Gastroesophageal sphincter (tissue), 4 donors: ENCODE measurements at places on chromosomes 11 and 22. TPM values are rescaled to one million over a fixed set of nuclear protein-coding genes. Genes with fewer than 3 reads are reported as not detected.

GRCh38 chr11:59660621-59661020 lies 8.2 kb downstream of the PATL1 start:
- no peak for ATAC-seq

GRCh38 chr11:95916049-95916448 lies 7.9 kb downstream of the MTMR2 start:
- ATAC-seq = no peak

DNA sequence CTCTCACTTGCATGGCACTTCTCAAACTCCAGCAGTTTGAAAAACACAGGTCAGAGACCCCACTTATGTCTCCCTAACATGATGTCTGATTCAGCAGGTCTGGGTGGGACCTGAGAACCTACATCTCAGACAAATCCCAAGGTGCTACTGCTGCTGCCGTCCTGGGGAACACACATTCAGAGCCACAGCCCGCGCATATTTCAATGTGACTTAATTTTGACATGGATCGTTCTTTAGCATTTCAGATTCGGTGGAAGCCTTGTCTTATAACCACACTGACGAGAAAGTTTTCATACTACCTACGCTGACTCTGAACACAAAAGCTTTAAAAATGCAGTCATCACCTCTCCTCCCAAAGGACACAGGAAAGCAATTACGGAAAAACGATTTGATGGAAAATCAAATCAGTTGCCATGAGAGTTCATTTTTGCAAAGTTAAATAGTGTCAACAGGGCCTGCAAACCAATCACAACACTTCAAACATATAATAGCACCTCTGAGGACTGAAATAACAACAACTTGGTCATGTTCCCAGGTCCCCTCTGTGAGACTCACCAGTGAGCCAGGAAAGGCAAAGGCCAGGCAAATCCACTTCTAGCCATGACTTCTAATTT lies 132.6 kb downstream of the SHANK2 start:
- no peak for ATAC-seq

- ATAC-seq = no peak
Observed at GRCh38 chr22:20946080-20946986, 20.7 kb upstream of the AIFM3 start.

Gene SLC5A12
- total RNA-seq = not detected
